Endothelial cell of umbilical vein (primary cell): ENCODE measurements at places on chromosomes 11 and 22. TPM values are rescaled to one million over a fixed set of nuclear protein-coding genes. Genes with fewer than 3 reads are reported as not detected.

The MS4A8 gene
- not detected in 2 replicates for total RNA-seq

The KRTAP5-1 gene
- total RNA-seq, result not detected in 2 replicates

The ENTHD1 gene
- not detected in 2 replicates for total RNA-seq

The NFAM1 gene
- total RNA-seq, result not detected in 2 replicates

The FXYD6 gene
- total RNA-seq, result 1.9 and 8.7 TPM in 2 replicates

The NNMT gene
- total RNA-seq, result 300 and 330 TPM in 2 replicates

The LINC01488 gene
- total RNA-seq, result not detected in 2 replicates

The BTG4 gene
- total RNA-seq, result not detected in 2 replicates

The MYBPC3 gene
- not detected in 2 replicates for total RNA-seq

The CTSW gene
- not detected in 2 replicates for total RNA-seq

The MS4A4A gene
- total RNA-seq, result not detected in 2 replicates

The NAALAD2 gene
- total RNA-seq, result 1.1 and 1.8 TPM in 2 replicates

The OR10A2 gene
- total RNA-seq, result not detected in 2 replicates

The DDI1 gene
- not detected in 2 replicates for total RNA-seq

The SCGB1C1 gene
- not detected in 2 replicates for total RNA-seq

The MS4A2 gene
- not detected in 2 replicates for total RNA-seq
